ENCODE measurements at places on chromosomes 7 and 10. TPM values are rescaled to one million over a fixed set of nuclear protein-coding genes. Genes with fewer than 3 reads are reported as not detected.

- H3K27me3 ChIP-seq, result no peaks in the 10 kb centered on the region
- no peak overlapping the region for H3K27ac ChIP-seq
- H3K4me1 ChIP-seq, result no peaks in the 10 kb centered on the region
- no peak for DNase-seq
Measured at GRCh38 chr7:82012453-82012852, 242.6 kb upstream of the HGF start.

- H3K27me3 ChIP-seq, result peaks cover 2% of the 10 kb centered on the region
- no peaks in the 10 kb centered on the region for H3K36me3 ChIP-seq
- H3K4me1 ChIP-seq, result no peaks in the 10 kb centered on the region
Measured at GRCh38 chr10:48684792-48685623, at the start of gene WDFY4. WDFY4 (plus strand) TSS chr10:48684873; CDS start chr10:48709733, 24,860 bp downstream.

GRCh38 chr7:113140956-113141355 is 22.6 kb upstream of the SMIM30 start:
- H3K36me3 ChIP-seq, result no peaks in the 10 kb centered on the region
- peaks cover 8% of the 10 kb centered on the region for H3K27me3 ChIP-seq
- peaks cover 1% of the 10 kb centered on the region for H3K4me1 ChIP-seq
- H3K27ac ChIP-seq, result no peak overlapping the region

- DNase-seq, result no peak
- H3K27ac ChIP-seq, result no peak overlapping the region
- peaks cover 5% of the 10 kb centered on the region for H3K27me3 ChIP-seq
Measured at GRCh38 chr7:95535662-95536061, 49.9 kb downstream of the ASB4 start.

GNGT1 gene
- total RNA-seq, result not detected
